Fibroblast of skin of scalp (primary cell): ENCODE measurements at places on chromosomes 2 and 18.
A peak's percentile ranks its signal among the peaks of the same experiment; 100 is the strongest.

DNA sequence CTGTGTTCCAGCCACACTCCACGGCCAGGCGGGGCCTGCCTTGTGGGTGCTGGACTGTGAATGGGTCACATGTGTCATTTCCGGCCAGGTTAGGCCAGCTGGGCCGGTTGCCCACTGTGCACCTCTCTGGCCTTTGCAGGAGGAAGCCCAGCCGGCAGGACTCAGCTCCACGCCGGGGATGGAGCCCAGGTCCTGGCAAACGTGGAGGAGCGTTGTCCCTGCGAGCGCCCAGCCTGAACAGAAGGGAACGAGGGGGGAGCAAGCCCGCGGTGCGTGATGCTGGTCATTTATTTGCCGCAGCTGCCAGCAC is 152.9 kb downstream of the PXDN start:
- no peak for DNase-seq

DNA sequence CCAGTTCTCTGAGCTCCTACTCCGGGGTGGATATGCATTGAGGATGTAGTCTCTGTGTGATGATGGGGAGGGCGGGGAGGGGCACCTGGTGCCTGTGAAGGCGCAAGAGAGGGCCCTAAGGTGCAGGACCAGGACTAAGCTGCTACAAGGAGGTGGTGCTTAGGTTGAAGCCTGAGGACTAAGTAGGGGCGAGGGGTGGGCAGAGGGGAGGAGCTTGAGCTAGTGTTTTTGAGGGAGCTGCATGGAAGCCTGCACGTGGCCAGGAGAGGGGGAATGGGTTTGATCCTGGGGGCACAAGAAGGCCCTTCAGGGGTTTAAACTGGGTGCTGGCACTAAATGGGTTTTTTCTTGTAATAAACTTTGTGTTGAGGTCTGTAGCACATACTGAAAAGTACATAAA is 105.0 kb downstream of the UGGT1 start:
- no peak for DNase-seq

- DNase-seq, result no peak
These were observed 3.5 kb upstream of the RNPEPL1 start for GRCh38 chr2:240564561-240565332.

DNA sequence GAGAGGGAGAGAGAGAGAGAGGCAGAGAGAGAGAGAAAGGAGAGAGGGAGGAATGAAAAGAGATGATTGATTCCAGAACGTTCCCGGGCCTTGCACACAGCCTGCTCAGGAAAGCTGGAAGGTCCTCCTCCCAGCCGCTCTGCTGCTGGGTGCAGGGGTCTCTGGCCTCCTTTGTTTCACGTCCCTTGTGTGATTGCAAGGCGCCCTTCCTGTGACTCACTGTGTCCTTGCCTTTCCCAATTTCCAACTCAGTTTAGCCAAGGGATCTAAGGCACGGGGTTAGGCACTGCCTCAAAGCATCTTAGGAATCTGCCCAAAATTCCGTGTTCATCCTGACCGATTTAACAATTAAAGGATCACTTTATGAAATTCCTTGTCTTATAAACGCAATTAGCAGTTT is 221.2 kb downstream of the KLHL29 start:
- DNase-seq, result no peak

- DNase-seq, result peak; percentile 54
These were observed 4.3 kb downstream of the TMEFF2 start for GRCh38 chr2:192190474-192190873.

GRCh38 chr2:127953849-127954248 is 68.1 kb upstream of the AMMECR1L start:
- DNase-seq, result peak; percentile 48

- peak; percentile 95 for DNase-seq
These were observed 1.7 kb downstream of the ARHGAP28 start for GRCh38 chr18:6731222-6731596.

DNA sequence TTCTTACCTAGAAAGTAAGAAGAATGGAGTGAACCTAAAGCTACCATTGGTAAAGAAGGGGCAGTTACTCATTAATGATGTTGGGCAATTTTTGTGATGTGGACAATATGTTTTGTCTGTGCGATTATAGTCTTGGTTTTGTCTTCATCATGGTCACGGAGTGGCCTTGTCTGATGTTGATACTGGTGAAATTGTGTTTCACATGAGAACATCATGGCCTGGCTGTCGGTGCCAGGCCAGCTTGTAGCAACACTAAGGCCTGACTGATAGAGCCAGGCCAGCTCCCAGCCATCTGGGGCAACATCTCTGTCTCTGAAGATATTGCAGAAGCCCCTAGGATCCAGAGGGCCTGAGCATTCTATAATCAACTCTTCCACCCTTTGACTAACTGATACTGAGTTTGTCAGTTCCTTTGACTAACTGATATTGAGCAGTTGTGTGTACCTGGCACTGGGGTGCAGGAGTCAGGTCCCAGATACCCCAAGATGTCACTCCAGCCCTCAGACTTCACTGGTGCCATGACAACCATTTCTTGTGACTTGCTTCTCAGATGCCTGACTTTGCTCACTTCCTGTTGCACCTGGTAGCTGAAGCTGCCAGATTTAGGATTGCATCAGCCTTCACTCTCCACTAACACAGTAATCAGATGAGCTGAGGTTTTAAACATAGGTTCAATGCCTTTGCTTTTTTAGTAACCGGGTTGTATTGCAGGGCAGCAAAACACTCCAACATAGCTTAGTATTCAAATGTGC is 62.5 kb downstream of the RPIA start:
- no peak for DNase-seq

DNA sequence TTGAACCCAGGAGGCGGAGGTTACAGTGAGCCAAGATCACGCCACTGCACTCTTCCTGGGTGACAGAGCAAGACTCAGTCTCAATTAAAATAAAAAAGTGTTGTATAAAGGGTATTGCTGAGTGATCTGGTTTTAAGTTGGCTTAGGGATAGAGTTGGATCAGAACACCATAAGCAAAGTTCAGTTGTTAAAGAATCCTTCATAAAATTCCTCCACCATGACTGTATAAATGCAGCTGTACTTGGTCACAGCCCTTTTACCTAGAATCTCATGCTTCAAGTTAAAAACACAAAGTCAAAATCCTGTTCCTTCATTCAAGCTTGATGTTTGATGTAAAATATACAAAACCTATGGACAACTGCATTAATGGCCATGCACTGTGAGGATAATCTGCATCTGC is 33.4 kb upstream of the PNO1 start:
- DNase-seq, result no peak

- peak; percentile 34 for DNase-seq
These were observed 141.9 kb upstream of the DLX2 start for GRCh38 chr2:172244419-172245130.

DNA sequence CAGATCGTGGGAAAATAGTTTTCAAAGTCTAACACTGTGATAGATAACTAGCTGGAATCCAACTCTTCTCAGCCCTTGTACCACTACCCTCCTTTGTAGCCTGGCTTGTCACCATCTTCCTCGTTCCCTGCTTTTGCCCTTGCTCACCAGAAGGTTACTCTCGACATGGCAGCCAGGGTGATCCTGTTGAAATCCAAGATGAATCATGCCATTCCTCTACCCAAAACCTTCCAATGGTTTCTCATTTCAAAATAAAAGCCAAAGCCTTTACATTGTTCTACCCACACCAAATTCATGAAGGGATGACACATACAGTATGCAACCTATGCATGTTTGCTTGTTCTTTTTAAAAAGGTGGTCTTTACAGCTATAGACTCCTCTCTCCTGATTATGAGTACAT is 45.7 kb downstream of the STAT4 start:
- DNase-seq, result peak; percentile 34

- DNase-seq, result no peak
These were observed 114.5 kb downstream of the PIEZO2 start for GRCh38 chr18:11034884-11035283.

GRCh38 chr18:74790451-74790850 is 192.8 kb downstream of the ZNF407 start:
- DNase-seq, result no peak

- DNase-seq, result no peak
These were observed 65.3 kb downstream of the MYT1L start for GRCh38 chr2:2265747-2266279.

GRCh38 chr2:190425221-190425866 is 17.2 kb downstream of the MFSD6 start:
- no peak for DNase-seq

DNA sequence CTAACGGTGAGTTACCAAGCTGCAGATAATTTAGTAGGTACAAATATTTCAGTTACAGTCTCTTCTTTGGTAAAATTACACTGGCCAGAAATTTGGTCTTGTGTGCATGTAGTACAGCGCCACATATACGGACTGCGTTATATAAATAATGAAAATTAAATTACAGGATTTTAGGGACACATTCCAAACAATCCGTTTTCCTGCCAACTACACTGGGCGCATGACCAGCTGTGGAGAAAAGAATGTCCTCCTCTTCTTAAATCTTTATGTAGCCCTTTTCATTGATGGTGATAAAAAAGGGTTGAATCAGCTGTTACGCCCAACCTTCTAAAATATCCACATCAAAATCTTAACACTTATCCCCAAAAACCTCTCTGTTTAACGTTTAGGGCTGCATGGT is 37.5 kb downstream of the TCF4 start:
- peak; percentile 15 for DNase-seq
